CD4-positive, alpha-beta T cell treated with Interleukin-2 at 100 ng/mL for 4 hours (primary cell): ENCODE measurements at places on chromosomes 7 and 10.

DNA sequence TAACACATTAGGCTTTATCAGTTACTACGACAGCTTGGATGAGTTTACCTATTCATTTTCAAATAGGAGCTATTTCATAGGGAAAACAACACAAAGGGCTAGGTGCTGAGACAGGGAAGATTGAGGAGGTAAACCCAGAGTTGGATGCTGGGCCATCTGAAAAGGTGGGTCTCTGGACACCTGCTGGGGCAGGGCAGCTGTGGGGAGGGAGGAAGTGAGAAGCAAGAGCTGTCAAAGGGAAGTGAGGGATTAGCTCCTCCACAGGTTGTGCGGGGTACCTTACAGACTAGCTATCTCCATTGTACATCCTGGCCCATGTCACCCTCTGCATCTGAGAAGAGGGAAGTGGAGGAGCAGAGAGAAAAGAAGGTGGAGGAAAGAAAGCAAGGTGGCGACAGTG lies 48.9 kb downstream of the BLNK start:
- no peak for DNase-seq

DNA sequence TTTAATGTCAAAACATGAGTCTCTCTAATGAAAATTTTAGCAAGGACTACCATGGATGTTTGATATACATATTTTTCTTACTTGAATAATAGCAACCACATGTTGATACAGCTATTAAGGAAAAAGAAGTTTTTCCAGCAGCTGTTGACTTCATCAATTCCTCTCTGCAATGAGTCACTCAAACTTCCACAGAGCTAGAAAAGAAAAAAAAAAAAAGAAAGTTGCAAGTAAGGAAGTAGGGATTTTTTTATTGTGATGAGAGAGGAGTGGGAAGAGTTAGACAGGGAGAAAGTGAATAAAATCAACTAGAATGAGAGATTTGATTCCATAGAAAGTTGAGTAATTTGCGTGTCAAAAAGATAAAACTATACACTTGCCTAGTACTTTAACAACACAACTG lies 46.2 kb downstream of the CAV1 start:
- DNase-seq: no peak

GRCh38 chr10:4721999-4722753 lies 103.8 kb upstream of the AKR1E2 start:
- no peak for DNase-seq

- DNase-seq: no peak
Observed at GRCh38 chr7:21367081-21367480, 60.8 kb upstream of the SP4 start.

GRCh38 chr7:82172881-82173280 lies 270.7 kb downstream of the CACNA2D1 start:
- DNase-seq: no peak

- no peak for DNase-seq
Observed at GRCh38 chr10:86168256-86168655, 198.3 kb downstream of the GRID1 start.

- no peak for DNase-seq
Observed at GRCh38 chr7:146255609-146256008, 139.0 kb downstream of the CNTNAP2 start.
